Fibroblast of the aortic adventitia (primary cell): ENCODE measurements at places on chromosomes 6 and 20. TPM values are rescaled to one million over a fixed set of nuclear protein-coding genes. Genes with fewer than 3 reads are reported as not detected.

The HCRTR2 gene
- total RNA-seq: not detected in 2 replicates

The PSMB1 gene
- total RNA-seq: 96.8 and 248 TPM in 2 replicates

The WTAP gene
- 71.9 and 103 TPM in 2 replicates for total RNA-seq

The REM1 gene
- total RNA-seq: 0.16 TPM in 1 of 2 replicates, not detected in the other

The EPHA7 gene
- total RNA-seq: 0.65 and 1.5 TPM in 2 replicates

The SLC17A1 gene
- not detected in 2 replicates for total RNA-seq

The SPEF1 gene
- 0.09 TPM in 1 of 2 replicates, not detected in the other for total RNA-seq

The GNAS-AS1 gene
- total RNA-seq: 0.25 and 0.81 TPM in 2 replicates

The MEI4 gene
- not detected in 2 replicates for total RNA-seq

The GDAP1L1 gene
- total RNA-seq: 0.18 and 0.90 TPM in 2 replicates

The CST1 gene
- total RNA-seq: 0.63 TPM in 1 of 2 replicates, not detected in the other

The SOX18 gene
- 0.57 TPM in 1 of 2 replicates, not detected in the other for total RNA-seq

The HMGCLL1 gene
- total RNA-seq: not detected in 2 replicates

The NT5E gene
- 67.2 and 418 TPM in 2 replicates for total RNA-seq

The C20orf141 gene
- total RNA-seq: not detected in 2 replicates

The PI16 gene
- 1.5 and 6.3 TPM in 2 replicates for total RNA-seq
